ENCODE measurements at places on chromosomes 11 and 22.

- no peaks in the 10 kb centered on the region for H3K4me1 ChIP-seq
- no peak overlapping the region for H3K4me3 ChIP-seq
- H3K36me3 ChIP-seq = no peaks in the 10 kb centered on the region
- no peaks in the 10 kb centered on the region for H3K27me3 ChIP-seq
- no peak for DNase-seq
- no peak overlapping the region for H3K27ac ChIP-seq
Measured at GRCh38 chr22:28582806-28583205, 96.8 kb downstream of the TTC28 start.

- no peak overlapping the region for H3K27ac ChIP-seq
- H3K4me3 ChIP-seq = no peak overlapping the region
- peaks cover 14% of the 10 kb centered on the region for H3K4me1 ChIP-seq
Measured at GRCh38 chr11:7448201-7448600, 37.1 kb upstream of the OLFML1 start.

- H3K27me3 ChIP-seq = no peaks in the 10 kb centered on the region
- no peak overlapping the region for H3K27ac ChIP-seq
- H3K4me3 ChIP-seq = no peak overlapping the region
- H3K4me1 ChIP-seq = peaks cover 22% of the 10 kb centered on the region
- no peak for DNase-seq
- H3K36me3 ChIP-seq = no peaks in the 10 kb centered on the region
Measured at GRCh38 chr11:130100381-130101095, 30.8 kb downstream of the APLP2 start.

DNA sequence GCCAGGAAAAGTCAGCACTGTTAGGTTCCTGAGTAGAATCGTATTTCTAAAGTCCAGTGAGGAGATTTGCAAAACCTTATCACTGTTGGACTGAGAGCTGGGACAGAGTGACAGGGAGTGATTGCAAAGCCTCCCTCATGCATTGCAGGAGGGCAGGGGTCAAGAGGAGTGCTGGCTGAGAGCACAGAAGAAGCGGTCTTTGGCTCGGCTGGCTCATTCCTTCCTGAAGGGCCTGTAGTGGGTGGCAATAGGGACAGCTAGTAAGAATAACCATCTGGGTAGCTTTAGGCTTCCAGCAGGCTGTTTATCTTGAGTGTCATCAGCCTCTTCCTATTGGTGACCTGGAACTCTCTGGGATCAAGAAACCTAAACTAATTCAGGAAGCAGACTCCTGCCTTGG is 53.4 kb downstream of the CD44 start:
- no peaks in the 10 kb centered on the region for H3K27me3 ChIP-seq
- H3K27ac ChIP-seq = no peak overlapping the region
- H3K4me3 ChIP-seq = no peak overlapping the region
- no peak for DNase-seq
- H3K4me1 ChIP-seq = peaks cover 41% of the 10 kb centered on the region

DNA sequence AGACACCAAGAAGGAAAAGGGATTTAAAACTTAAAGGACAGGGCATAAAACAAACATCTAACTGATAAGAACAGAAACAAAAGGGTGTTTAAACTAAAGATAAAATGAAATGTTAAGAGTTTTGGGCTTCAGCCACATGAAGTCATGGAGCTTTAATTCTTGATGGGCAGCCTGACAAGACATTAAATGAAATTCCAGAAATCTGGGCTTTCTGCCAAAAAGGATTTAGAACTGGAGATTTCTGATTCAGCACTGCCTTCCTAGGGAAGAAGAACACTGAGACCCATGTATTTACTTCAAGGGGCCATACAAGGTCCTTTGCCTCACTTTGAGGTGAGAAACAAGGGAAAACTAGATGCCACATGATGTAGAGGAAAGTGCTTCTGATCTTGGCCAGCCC is 355.9 kb upstream of the RAG2 start:
- no peak overlapping the region for H3K4me3 ChIP-seq
- DNase-seq = no peak
- H3K27ac ChIP-seq = no peak overlapping the region
- H3K4me1 ChIP-seq = no peaks in the 10 kb centered on the region
- no peaks in the 10 kb centered on the region for H3K27me3 ChIP-seq

GRCh38 chr11:33642461-33643166 is 58.0 kb downstream of the C11orf91 start:
- peak overlapping the region; percentile 45 for H3K27ac ChIP-seq
- H3K4me3 ChIP-seq = no peak overlapping the region

DNA sequence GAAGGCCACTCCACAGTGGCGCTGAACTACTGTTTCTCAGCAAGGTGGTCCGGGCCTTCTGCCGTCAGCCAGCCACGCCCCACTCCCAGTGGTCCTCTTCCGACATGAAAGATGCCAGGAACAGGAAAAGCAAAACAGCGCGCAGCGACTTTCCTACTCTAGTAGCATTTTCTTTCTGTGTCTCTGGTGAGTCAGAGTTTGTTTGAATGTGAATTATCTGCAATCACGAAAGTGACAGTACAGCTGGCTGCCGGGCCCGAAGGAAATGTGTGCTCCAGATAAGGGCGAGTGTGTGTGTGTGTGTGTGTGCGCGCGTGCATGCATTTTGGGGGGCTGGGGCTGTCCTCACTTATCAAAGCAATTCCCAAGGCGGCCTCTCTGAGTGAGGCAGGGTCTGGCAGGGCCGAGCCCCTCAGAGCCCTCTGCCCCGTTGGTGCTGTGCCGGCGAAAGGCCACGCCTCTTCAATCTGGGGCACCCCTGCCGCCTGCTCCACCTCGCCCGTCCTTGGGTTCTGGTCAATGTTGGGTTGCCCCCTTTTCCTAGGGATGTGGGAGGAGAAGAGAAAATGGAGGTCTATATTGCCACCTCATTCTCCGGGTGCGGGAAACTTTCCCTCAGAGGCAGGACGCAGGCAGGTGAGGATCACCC is 288.5 kb downstream of the KIRREL3 start:
- H3K36me3 ChIP-seq = no peaks in the 10 kb centered on the region
- no peaks in the 10 kb centered on the region for H3K4me1 ChIP-seq
- H3K4me3 ChIP-seq = no peak overlapping the region
- no peak for DNase-seq

- no peak for DNase-seq
- H3K36me3 ChIP-seq = no peaks in the 10 kb centered on the region
- H3K4me1 ChIP-seq = no peaks in the 10 kb centered on the region
- no peak overlapping the region for H3K27ac ChIP-seq
Measured at GRCh38 chr11:17629113-17629512, 82.1 kb downstream of the OTOG start.

- H3K27me3 ChIP-seq = no peaks in the 10 kb centered on the region
- DNase-seq = peak; percentile 6
- H3K36me3 ChIP-seq = peaks cover 6% of the 10 kb centered on the region
- no peak overlapping the region for H3K4me3 ChIP-seq
- no peak overlapping the region for H3K27ac ChIP-seq
Measured at GRCh38 chr11:86160541-86161149, 83.9 kb upstream of the EED start.

DNA sequence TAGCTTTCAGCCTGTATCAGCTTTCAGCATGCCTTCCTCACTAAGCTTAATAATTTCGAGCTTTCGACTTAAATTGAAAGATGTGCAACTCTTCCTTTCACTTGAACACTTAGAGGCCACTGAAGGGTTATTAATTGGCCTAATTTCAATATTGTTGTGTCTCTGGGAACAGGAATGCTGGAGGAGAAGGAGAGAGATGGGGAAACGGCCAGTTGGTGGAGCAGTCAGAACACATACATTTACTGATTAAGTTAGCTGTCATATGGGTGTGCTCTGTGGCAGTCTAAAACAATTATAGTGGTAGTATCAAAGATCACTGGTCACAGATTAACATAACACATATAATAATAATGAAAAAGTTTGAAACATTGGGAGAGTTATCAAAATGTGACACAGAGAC is 106.2 kb downstream of the LRRC32 start:
- no peaks in the 10 kb centered on the region for H3K4me1 ChIP-seq
- no peaks in the 10 kb centered on the region for H3K36me3 ChIP-seq
- DNase-seq = no peak
- no peak overlapping the region for H3K4me3 ChIP-seq
- peaks cover 3% of the 10 kb centered on the region for H3K27me3 ChIP-seq

All from Calu3 (cell line).